Stimulated activated CD4-positive, alpha-beta T cell treated with anti-CD3 and anti-CD28 coated beads, Interleukin-1b, Interleukin-23, amount 100 ng/mL, for 1 hour (primary cell): ENCODE measurements at places on chromosomes 16 and 17.

- DNase-seq: no peak
These were observed 361.0 kb downstream of the WWOX start for GRCh38 chr16:78460428-78460827.

GRCh38 chr17:47192554-47192953, 3.5 kb upstream of the CDC27 start:
- no peak for DNase-seq

GRCh38 chr16:58699151-58699550, 14.6 kb upstream of the SLC38A7 start:
- DNase-seq: no peak

DNA sequence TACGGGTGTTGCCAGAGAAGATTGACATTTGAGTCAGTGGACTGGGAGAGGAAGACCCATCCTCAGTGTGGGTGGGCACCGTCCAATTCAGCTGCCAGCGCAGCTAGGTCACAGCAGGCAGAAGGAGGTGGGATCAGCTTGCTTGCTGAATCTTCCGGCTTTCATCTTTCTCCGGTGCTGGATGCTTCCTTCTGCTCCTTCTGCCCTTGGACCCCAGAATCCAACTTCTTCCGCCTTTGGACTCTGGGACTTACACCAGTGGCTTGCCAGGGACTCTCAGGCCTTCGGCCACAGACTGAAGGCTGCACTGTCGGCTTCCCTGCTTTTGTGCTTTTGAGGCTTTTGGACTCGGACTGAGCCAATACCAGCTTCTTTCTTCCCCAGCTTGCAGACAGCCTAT, 46.1 kb upstream of the RPL38 start:
- DNase-seq: no peak

DNA sequence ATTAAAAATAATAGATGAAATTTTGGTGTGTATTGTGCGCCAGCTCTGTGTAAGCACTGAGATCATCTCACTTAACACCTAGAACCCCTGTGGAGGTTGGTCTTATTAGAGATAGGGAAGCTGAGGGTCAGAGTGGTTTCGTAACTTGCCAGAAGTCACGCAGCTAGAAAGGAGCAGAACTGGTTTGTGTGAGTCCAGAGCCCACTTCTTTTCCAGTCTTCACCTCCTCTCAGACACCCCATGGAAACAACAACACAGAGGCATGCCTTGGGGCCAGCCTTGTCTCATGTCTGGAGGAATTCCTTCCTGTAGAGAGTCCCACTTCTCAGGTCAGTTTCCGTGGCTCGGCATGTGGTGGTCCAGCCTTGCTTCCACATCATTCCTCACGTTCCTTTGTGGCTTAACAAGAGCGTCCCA, 16.5 kb downstream of the YPEL2 start:
- DNase-seq: no peak

GRCh38 chr16:65713181-65713808, 591.4 kb upstream of the CDH11 start:
- DNase-seq: no peak

- no peak for DNase-seq
These were observed 3.4 kb upstream of the CBX2 start for GRCh38 chr17:79774561-79774975.

GRCh38 chr17:40224718-40225550, 5.8 kb downstream of the WIPF2 start:
- DNase-seq: no peak

GRCh38 chr17:6755731-6756184, at the start of gene XAF1:
TSS of gene XAF1 (plus strand) at chr17:6756046. CDS start at chr17:6756079, 33 bp downstream.
- DNase-seq: no peak

GRCh38 chr17:15967706-15968399, 22.9 kb downstream of the ADORA2B start:
- no peak for DNase-seq

DNA sequence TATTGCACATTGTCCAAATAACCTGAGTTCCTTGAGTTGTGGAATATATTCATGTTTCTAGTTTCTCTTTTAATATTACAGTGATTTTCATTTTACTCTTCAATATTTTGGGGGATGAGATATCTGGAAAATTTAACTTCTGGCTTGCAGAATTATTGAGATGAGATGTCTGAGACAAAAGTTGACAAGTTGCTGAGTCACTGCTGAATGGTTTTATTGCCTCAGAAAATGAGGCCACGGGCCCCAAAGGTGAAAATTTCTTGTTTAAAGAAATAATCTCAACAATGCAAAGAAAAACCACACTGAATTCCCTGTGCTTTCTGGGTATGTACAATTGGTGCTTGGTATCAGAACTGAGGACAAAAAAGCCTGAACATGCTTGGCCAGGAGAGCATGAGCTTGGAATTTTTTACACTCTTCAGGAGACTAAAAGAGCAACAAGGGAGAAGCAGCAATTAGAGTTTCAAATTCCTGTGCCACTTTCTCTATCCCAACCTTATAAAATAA, 129.2 kb upstream of the TOM1L1 start:
- no peak for DNase-seq

GRCh38 chr16:78930561-78930960, 670.0 kb downstream of the MAF start:
- DNase-seq: no peak

- no peak for DNase-seq
These were observed 4.3 kb downstream of the UBE2G1 start for GRCh38 chr17:4362141-4362540.

DNA sequence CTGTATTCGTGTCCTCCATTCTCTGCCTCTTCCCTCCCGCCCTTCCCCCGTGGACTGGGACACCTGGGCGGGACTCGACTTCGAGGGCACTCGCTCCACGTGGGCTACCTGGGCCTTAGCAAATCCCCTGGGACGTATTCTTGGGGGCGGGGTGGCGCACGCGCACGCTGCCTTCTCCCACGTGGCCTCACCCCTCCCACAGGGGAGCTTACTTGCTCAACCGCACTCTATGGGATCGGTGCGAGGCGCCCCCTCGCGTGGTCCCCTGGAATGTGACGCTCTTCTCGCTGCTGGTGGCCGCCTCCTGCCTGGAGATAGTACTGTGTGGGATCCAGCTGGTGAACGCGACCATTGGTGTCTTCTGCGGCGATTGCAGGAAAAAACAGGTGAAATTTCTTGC, 3.5 kb downstream of the VMO1 start:
- no peak for DNase-seq

DNA sequence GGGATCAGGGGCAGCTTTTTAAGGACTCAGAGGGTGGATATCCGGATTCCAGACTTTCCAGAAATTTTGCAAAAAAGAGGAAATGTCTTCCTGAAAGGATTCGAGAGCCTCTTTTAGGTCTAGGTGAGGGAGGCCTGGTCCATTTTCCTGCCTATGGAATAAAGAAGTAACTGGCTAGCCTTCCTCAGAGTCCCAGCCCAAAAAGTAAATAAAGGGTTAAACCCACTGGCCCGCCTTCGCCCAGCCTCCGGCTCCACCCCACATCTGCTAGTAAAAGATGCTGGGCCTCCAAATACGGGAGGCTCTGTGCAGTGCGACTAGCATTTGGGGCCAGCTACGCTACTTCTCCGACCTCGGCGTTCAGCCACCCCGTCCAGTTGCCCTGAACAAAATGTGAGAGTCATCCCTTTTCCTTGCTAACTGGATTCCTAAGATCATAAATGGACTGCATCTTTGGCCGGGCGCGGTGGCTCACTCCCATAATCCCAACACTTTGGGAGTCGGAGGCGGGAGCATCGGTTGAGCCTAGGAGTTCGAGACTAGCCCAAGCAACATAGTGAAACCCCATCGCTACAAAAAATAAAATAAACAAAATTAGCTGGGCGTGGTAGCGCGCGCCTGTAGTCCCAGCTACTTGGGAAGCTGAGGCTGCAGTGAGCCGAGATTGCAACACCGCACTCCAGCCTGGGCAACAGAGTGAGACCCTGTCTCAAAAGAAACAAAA, 824 bp upstream of the MPP2 start:
- DNase-seq: no peak

- no peak for DNase-seq
These were observed 317.9 kb downstream of the SNX29 start for GRCh38 chr16:12294471-12294870.

- no peak for DNase-seq
These were observed 13.3 kb downstream of the KIFC3 start for GRCh38 chr16:57788951-57789350.

GRCh38 chr17:58501451-58501850, 13.0 kb downstream of the MTMR4 start:
- no peak for DNase-seq

- DNase-seq: no peak
These were observed 45.0 kb downstream of the SRCIN1 start for GRCh38 chr17:38560503-38561318.

GRCh38 chr16:89696670-89697128, 4.8 kb downstream of the SPATA2L start:
- DNase-seq: no peak

DNA sequence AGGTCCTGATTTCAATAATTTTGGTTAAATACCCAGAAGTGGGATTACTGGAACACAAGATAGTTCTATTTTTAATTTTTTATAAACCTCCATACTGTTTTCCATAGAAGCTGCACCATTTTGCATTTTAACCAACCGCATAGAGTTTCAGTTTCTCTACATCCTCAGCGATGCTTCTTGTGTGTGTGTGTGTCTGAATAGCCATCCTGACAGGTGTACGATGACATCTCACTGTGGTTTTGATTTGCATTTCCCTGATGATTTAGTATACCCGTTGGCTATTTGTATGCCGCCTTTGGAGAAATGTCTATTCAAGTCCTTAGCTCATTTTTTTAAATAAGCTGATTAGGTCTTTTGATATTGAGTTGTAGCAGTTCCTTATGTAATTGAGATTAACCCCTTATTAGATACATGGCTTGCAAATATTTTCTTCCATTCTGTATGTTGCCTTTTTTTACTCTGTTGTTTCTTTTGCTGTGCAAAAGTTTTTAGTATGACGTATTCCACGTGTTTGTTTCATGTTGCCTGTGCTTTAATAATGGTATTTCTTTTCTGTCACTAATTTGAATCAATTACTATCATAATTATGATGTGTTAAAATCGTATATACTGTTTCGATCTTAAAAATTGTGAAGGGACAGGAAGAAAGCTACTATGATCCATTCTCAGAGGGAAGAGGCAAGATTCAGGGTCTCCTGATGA, 227.2 kb upstream of the MON1B start:
- DNase-seq: no peak

DNA sequence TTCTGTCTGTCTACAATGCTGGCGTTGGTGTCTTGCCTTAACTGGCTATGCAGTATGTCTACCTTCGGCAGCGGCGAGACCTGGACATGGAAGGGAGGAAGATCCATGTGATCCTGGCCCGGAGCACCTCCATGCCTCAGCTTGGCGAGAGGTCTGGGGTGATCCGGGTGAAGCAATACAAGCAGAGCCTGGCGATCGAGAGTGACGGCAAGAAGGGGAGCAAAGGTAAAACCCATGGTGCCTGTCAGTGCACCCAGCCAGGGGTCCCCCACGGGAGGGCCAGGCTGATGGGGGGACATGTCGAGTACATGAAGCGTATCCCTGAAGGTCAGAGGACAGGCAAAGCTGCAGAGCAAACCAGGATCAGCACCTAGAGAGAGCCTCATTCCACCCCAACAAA, 22.8 kb downstream of the PCTP start:
- no peak for DNase-seq

GRCh38 chr17:12358477-12358876, 307.2 kb upstream of the MYOCD start:
- DNase-seq: no peak

DNA sequence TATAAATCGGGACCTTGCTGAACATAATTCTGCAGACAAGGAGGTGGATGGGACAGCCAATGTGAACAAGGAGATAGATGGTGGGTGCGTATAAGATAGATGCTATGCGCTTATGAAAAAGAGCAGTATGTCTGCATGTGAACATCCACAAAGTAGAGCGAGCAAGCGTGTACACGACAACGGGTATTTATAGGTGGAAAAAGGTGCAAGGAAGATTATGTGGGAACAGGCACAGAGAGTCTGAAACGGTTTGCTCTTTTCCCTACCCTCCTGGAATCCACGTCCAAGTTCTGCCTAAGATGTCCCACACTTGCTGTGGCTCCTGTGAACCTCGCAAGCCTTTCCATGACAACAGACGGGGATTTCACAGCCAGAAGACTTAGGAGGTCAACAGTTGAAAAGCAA, 43.0 kb downstream of the SNX11 start:
- DNase-seq: no peak

DNA sequence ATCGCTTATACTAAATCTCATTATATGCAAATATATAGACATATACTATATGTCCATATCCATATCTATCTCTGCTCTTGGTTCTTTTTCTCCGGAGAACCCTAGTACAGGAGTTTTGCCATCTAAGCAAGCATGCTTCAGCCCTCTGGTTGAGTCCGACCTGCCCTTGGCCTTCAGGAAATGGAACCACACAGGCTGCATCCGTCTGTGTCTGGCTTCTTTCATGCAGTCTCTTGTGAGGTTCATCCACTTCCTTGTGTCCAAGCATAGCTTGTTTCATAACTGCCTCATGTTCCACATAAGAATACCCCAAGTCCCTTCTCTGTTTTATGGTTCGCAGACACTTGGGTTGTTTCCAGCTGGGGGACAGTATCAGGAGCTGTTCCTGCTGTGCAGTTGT, 16.8 kb downstream of the SNX20 start:
- DNase-seq: no peak

- DNase-seq: no peak
These were observed 22.2 kb downstream of the KRT23 start for GRCh38 chr17:40915199-40915661.

- no peak for DNase-seq
These were observed 5.9 kb downstream of the ZDHHC7 start for GRCh38 chr16:85005285-85006069.

DNA sequence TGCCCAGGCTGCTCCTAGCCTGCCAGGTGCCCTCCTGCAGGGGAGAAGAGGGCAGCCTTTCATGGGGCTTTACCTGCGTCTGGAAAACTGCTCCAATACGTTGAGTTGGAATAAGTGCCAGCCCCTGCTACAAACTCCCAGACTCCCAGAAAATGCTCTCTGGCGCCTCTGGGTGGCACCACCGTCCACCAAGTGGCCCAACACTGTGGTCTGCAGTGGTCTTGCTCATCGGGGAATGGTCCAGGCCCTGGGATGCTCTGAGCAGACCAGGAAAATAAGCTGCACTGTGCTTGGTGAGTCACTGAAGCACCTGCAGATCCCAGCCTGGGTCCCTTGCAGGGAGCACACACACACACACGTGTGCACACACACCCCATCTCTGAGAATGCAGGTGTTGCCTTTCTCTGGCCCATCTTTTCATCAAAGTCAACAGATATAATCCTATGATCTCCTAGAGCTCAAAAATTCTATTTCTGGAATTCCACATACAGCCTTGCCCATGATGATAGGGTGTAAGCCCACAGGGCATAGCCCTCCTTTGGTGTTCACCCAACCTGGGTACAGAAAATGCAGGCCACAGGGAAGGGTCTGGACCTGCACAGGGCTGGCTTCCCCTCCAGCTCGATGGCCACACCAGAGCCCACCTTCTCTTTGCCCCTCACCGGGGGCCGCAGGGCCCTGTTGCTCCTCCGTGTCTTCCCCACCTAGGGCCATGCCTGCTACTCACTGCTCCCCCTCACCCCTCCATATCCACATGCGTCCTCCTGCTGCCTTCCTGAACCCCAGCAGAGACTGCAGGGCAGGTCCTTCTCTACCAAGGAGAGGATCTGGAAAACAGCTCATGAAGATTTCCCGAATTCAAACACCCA, 20.5 kb downstream of the CDIP1 start:
- DNase-seq: no peak

- peak; percentile 68 for DNase-seq
These were observed 43.0 kb upstream of the ZNF750 start for GRCh38 chr17:82882715-82883418.
